ENCODE measurements at places on chromosomes 12 and 14.

DNA sequence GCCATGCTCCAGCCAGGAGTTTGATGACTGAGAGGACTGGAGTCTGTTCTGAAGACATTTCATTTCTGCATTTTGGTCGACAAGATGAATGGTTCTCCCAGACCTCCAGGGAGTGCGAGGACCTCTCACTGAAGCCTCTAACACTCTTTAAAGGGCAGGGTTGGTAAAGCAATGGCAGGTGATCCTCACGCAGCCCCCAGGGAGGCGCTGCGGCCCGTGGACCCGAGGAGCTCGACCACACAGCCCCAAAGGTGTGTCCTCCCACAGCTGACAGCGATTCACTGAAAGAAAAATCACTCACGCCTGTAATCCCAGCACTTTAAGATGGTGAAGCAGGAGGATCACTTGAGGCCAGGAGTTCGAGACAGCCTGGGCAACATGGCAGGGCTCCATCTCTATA lies 183.8 kb upstream of the SFSWAP start:
- no peak for DNase-seq

GRCh38 chr14:39957987-39958386 lies 525.8 kb upstream of the FBXO33 start:
- DNase-seq = no peak

GRCh38 chr12:88896958-88897357 lies 316.7 kb upstream of the KITLG start:
- DNase-seq = no peak

DNA sequence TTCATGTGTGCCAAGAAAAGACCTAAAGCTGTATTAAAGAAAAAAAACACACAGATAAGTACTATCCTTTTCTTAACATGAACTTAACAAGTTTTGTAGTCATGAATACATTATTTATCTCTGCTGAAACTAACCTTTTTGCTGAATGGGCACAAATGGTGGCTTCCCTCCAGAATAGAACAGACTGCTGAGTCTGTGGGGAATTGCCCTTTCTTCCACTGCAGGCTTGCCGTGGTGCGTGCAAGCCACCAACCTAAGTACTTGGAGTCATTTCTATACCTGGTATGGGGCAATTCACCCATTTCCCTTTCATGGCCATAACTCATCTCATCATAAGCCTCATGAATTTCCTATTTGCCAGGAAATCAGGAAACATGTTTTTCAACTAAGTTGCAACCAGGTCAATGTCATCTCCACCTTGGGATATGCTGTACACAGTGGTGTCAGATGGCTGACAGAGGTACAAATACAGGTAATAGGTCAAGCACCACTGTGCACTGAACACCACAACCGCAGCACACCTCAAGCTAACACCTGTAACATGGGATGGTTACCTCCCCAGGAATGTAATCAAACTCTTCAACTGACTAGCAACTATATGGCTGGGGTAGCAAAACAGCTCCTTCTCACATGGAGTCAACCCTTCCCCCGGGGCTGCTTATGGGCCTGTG lies 49.9 kb downstream of the CATSPERB start:
- DNase-seq = no peak

DNA sequence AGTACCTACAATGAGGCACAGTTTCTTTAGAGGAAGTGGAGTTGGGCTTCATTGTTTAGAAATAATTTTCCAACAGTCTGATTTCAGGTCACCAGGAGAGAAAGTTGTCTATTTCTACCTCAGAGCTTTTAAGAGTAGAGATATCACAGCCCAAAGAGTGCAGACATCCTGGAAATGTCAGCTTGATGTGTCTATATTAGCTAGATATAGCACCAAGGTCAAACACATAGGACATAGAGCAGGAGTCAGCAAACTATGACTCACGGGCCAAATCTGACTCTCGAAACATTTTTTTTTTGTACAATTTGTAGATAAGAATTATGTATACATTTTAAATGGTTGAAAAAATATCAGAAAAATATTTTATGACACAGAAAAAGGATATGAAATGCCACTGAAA lies 53.7 kb downstream of the KCNC2 start:
- DNase-seq = no peak

DNA sequence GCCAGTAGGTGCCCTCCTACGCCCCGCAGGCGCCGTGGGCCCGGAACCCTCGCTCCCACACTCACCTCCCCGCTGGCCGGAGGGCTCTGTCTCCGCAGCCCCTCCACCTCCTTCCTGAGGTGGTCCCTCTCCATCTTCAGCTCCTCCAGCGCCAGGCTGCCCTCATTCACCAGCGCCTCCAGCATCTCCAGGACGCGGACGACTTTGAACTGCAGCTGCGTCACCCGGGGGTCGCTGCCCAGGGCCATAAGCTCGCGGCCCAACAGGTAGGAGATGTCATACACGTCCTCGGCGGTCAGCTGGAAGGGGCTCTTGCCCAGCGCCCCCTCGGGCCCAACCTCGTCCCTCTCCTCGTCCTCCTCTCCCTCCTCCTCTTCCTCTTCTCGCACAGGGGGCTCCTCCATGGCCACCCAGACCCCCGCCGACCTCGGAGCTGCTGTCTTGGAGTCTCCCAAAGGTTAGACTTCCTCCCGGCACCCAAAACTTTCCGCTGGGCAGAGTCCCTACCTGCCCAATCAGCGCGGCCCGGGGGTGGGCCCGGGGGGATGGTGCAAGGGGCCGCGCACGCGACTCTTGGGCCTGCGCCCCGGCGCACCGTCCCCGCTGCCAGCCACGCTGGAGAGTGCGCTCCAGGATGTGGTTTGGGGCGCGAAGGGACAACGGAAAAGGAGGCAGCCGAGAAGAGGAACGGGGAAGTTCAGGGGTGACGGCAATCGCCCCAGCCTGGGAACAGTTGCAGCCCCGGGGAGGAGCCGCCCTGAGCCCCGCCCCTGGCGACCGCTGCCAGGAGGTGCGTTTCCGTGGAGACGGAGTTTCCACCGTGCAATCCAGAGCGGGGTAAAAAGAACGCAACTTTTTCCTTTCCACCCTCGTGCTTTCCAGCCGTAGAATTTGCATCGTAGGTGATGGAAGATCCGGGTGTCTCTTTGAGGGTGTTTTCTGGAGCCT lies at the start of gene RILPL2:
RILPL2 (minus strand) TSS at position 668 of the 948 bp plus-strand sequence; CDS start at position 404, 264 bp downstream.
- DNase-seq = no peak

GRCh38 chr14:75497191-75497590 lies 25.1 kb upstream of the BATF start:
- DNase-seq = no peak

DNA sequence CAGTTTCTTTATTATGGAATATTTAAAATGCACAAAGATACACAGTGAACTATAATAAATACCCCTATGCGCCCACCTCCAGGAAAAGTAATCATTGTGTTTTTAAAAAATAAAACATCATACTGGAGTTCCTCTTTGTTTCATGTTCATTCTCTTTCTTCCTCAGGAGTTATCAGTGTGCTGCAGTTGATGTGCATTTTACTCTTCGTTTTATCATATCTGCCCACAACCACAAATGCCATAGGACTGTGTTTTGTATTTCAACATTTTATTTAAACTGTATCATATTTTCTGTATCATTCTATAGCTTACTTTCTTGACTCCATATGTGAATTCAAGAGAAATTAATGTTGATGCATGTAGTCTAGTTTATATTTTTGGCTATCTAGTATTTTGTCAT lies 53.9 kb downstream of the TSHR start:
- no peak for DNase-seq

DNA sequence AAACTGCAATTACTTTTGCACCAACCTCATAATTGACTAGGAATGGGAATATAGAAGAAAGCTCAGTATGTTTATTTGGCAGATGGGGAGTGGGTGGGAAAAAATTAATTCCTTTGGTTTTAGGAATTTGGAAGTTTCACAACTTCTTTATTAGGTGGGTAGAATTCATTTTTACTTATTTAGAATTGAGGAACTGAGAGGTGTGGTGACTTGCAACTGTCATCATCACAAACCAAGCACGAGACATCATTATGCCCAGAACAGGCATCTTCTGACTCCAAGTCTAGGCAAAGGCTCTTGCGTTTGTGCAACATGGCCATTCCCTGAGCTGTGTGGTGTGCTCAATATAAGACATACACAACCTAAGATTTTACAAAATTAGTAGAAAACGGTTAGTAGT lies 380.0 kb downstream of the ATP23 start:
- no peak for DNase-seq

- peak; percentile 24 for DNase-seq
Measured at GRCh38 chr14:72513965-72514659, 379.8 kb downstream of the DPF3 start.

- DNase-seq = no peak
Measured at GRCh38 chr12:2097617-2098016, 44.8 kb downstream of the CACNA1C start.

Measured in Panc1 (cell line).